ENCODE measurements at places on chromosomes 2 and 18. TPM values are rescaled to one million over a fixed set of nuclear protein-coding genes. Genes with fewer than 3 reads are reported as not detected.

CLK1 gene
- 66.0 TPM for total RNA-seq

MOGAT1 gene
- not detected for total RNA-seq

PID1 gene
- total RNA-seq: 1.8 TPM

RASGRP3 gene
- 3.0 TPM for total RNA-seq

TMSB10 gene
- total RNA-seq: 2,562 TPM

CTAGE1 gene
- total RNA-seq: 0.12 TPM

MRPL19 gene
- total RNA-seq: 43.5 TPM

DTYMK gene
- total RNA-seq: 23.1 TPM

MC5R gene
- total RNA-seq: not detected

CTIF gene
- total RNA-seq: 173 TPM

PLEKHH2 gene
- total RNA-seq: 4.9 TPM

GAD1 gene
- not detected for total RNA-seq

GPR35 gene
- 2.8 TPM for total RNA-seq

RESP18 gene
- total RNA-seq: not detected

ANKRD30BL gene
- not detected for total RNA-seq

EHD3 gene
- 29.9 TPM for total RNA-seq

AQP12B gene
- total RNA-seq: not detected

PROM2 gene
- 1.7 TPM for total RNA-seq

SLC38A11 gene
- total RNA-seq: 0.18 TPM

SDC1 gene
- total RNA-seq: 11.4 TPM

LHCGR gene
- total RNA-seq: not detected

IKZF2 gene
- 8.6 TPM for total RNA-seq

KHK gene
- total RNA-seq: 1.3 TPM

GALNT5 gene
- 30.0 TPM for total RNA-seq

IL37 gene
- total RNA-seq: not detected

ARHGEF33 gene
- 0.51 TPM for total RNA-seq

MROH2A gene
- not detected for total RNA-seq

MAL gene
- not detected for total RNA-seq

MSTN gene
- total RNA-seq: 0.45 TPM

IL1R1 gene
- 53.7 TPM for total RNA-seq

NDC80 gene
- total RNA-seq: 6.5 TPM

COL4A3 gene
- 1.2 TPM for total RNA-seq

EPAS1 gene
- total RNA-seq: 122 TPM

All from chondrocyte (in vitro differentiated cells).